Activated T-helper 17 cell treated with anti-CD3 and anti-CD28 coated beads, Interleukin-2, amount 50 U/mL, for 72 hours (primary cell): ENCODE measurements at places on chromosomes 6 and 20. TPM values are rescaled to one million over a fixed set of nuclear protein-coding genes. Genes with fewer than 3 reads are reported as not detected.

TTPAL gene
- 23.0 TPM for total RNA-seq

STX11 gene
- 25.9 TPM for total RNA-seq

FAXC gene
- 0.65 TPM for total RNA-seq

PSORS1C1 gene
- total RNA-seq = not detected

PTPN1 gene
- total RNA-seq = 77.1 TPM

WFDC10B gene
- not detected for total RNA-seq

SEL1L2 gene
- total RNA-seq = not detected

PNLDC1 gene
- total RNA-seq = 0.82 TPM

KCNK16 gene
- not detected for total RNA-seq

TRIM40 gene
- not detected for total RNA-seq

PRSS35 gene
- not detected for total RNA-seq

AIF1 gene
- total RNA-seq = 9.1 TPM

C6orf132 gene
- 0.22 TPM for total RNA-seq

HLA-DPB1 gene
- total RNA-seq = 21.4 TPM

SPATA25 gene
- total RNA-seq = 0.74 TPM
